ENCODE measurements at places on chromosomes 7 and 10.

GRCh38 chr10:43127442-43127841, 10.8 kb upstream of the CSGALNACT2 start:
- DNase-seq = no peak

DNA sequence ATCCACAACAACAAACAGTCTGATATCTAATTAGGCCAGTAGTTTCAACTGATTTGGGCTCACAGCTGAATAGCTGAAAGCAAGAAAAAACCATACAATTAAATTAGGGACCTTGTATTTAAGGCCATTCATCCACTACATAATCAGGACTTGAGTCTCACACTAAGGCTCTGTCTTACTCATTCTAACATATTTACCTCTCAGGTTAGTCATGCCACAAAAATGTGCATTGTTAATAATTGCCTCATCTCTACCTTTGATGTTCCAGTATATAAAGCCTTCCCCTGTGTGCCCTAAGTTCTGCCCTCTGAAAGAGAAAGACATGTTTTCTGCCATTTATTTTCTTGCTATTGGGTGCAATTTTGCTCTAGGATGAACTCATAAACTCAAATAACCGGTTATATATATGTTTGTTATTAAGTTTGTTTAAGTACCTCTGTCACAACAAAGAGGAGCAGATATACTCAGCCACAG, 5.3 kb upstream of the C1GALT1 start:
- peak; percentile 30 for DNase-seq

GRCh38 chr10:102024799-102025198, 31.2 kb downstream of the ARMH3 start:
- no peak for DNase-seq

DNA sequence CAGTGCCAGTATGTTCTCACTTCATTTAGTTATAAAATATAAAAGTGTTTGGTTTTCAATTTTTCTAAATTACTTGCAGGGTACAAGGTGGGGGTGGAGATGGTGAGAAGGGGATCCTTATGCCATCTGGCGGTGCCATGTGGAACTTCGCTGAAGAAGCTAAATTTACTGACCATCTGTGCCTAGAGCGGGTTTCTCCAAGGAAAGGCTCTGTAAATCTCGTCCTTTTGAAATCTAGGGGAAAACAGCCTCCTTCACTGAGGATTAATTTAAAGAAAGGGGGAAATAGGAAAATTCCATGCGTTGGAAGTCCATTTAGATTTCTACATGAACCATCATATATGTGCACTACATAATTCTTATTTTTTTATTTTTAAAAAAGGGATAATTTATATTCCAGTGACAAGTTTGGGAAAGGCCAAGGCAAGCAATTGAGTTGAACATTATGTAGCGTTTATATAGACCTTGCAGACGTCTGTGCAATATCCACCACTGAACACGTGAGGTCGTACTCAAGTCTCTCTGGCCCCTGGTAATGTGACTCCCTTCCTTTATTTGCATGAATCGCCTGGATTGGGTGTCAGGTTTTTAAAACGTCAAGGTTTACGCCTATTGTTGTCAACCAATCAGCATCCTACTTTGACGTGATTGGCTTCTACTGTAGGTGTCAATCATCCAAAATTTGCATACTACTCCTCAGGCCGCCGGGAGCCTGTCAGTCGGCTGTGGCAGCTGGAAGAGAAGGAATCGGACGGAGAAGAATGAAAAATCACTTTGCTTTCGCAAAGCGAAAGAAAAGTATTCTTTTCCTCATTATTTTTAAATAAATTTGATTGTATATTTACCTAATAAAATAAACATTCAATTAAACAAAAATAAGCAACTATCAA, 297.1 kb upstream of the NFE2L3 start:
- DNase-seq = peak; percentile 81

DNA sequence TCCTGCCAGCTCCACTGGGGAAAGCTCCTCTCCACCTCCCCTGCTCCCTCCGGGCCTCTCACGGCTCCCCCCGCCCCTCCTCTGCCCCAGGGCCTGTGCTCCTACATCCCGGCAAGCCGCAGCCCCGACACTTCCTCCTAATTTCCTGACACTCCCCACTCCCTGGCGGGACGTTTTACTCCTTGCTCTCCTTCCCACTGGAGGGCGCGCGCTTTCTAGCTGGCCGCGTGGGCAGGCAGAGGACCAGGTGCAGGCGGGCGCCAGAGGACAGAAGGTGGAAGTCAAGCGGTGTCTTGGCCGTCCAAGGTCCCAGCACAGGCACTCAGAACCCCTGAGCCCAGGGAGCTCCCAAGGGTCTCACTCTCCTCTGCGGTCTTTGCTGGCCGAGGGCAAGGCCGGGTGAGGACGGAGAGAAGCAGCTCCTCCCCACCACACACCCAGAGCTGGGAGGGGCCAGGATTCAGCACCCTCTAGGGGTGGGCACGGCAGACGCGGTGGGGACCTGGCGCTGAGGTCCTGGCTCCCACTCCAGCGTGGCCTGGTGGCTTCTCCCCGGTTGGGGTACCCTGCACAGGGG, 19.1 kb downstream of the ADAM8 start:
- DNase-seq = peak; percentile 20

GRCh38 chr7:101936223-101936610, 118.8 kb downstream of the CUX1 start:
- DNase-seq = no peak

DNA sequence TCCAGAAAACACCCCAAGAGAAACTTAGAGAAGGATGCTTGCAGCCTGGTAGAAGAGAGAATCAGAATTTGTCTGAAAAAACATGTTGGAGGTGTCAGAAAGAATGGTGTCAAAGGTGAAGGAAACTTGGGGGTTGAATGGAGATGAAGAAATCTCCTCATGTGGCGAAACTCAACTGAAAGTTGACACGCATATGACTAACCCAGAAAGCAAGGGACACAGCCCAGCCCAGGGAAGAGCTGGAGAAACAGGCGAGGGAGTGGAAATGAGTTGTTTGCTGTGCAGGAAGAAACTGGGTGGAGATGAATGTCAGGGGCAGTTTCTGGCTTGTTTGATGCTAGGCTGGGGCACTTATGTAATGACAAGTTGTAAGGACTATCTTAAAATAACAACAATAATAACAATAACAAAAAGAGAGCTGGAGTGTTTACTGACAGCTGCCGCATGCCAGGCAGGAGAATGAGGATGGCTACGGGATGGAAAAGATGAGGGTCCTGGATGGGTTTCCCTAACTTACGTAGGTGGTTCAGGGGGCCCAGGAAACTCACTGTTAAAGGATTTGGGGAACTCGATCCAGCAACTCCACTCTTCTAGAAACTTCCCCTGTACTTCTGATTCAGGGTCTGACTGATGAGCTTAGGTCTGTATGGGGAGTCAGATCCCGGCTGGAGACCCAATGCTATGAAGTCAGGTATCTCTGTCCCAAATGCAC, 57.4 kb downstream of the MAP3K8 start:
- DNase-seq = no peak

All from lung microvascular endothelial cell (primary cell).